ENCODE measurements at places on chromosomes 1 and 21. TPM values are rescaled to one million over a fixed set of nuclear protein-coding genes. Genes with fewer than 3 reads are reported as not detected.

DNA sequence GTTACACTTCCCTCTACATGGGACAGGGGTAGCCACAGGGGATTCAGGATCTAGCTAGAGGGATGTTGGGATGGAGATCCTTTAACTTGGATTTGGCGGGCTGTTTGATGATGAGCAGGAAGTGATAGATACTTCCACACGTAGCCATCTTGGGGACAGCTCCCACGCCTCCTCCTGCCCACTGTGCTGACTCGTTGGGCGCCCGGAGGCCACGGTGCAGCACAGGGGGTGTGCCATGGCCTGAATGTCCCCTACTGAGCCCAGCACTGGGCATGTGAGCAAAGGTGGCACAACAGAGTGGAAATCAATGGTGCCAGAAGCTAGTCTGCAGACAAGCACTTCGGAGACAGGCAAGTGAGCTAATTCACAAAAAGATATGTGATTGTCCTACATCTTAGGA lies 31.6 kb upstream of the CCSAP start:
- peaks cover 10% of the 10 kb centered on the region for H3K27me3 ChIP-seq
- H3K4me1 ChIP-seq: peaks cover 16% of the 10 kb centered on the region

NGF gene
- 5.3 TPM for total RNA-seq

- no peaks in the 10 kb centered on the region for H3K27me3 ChIP-seq
- DNase-seq: no peak
- H3K36me3 ChIP-seq: no peaks in the 10 kb centered on the region
- peaks cover 98% of the 10 kb centered on the region for H3K4me1 ChIP-seq
Observed at GRCh38 chr1:178101654-178102053, 7.8 kb downstream of the RASAL2 start.

GRCh38 chr1:53470155-53470554 lies 11.0 kb downstream of the DMRTB1 start:
- peak overlapping the region; percentile 17 for H3K4me3 ChIP-seq
- peaks cover 7% of the 10 kb centered on the region for H3K4me1 ChIP-seq

GRCh38 chr1:240194120-240194519 lies 102.4 kb downstream of the FMN2 start:
- no peak for DNase-seq
- no peak overlapping the region for H3K4me3 ChIP-seq
- no peaks in the 10 kb centered on the region for H3K4me1 ChIP-seq

DNA sequence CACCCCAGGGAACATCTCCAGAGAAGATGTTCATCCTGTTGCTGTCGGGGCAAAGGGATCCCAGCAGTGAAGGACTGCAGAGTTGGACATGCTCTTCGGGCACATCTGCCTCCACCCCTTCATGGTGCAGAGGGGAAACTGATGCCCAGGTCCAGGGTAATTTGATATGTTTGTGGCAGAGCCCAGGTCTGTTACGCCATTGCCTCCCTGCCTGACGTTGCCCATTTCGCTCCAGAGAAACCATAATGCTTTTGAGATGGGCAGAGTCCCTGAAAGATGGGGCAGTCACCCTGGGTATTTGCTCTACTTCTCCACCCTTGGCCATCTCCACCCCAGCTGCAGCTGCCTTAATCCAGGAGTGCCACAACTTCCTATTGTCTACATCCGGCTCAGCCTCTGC lies 290.4 kb upstream of the POU3F1 start:
- no peaks in the 10 kb centered on the region for H3K36me3 ChIP-seq
- no peak overlapping the region for H3K4me3 ChIP-seq
- no peaks in the 10 kb centered on the region for H3K4me1 ChIP-seq
- no peak for DNase-seq
- no peak overlapping the region for H3K27ac ChIP-seq
- peaks cover 74% of the 10 kb centered on the region for H3K27me3 ChIP-seq

DNA sequence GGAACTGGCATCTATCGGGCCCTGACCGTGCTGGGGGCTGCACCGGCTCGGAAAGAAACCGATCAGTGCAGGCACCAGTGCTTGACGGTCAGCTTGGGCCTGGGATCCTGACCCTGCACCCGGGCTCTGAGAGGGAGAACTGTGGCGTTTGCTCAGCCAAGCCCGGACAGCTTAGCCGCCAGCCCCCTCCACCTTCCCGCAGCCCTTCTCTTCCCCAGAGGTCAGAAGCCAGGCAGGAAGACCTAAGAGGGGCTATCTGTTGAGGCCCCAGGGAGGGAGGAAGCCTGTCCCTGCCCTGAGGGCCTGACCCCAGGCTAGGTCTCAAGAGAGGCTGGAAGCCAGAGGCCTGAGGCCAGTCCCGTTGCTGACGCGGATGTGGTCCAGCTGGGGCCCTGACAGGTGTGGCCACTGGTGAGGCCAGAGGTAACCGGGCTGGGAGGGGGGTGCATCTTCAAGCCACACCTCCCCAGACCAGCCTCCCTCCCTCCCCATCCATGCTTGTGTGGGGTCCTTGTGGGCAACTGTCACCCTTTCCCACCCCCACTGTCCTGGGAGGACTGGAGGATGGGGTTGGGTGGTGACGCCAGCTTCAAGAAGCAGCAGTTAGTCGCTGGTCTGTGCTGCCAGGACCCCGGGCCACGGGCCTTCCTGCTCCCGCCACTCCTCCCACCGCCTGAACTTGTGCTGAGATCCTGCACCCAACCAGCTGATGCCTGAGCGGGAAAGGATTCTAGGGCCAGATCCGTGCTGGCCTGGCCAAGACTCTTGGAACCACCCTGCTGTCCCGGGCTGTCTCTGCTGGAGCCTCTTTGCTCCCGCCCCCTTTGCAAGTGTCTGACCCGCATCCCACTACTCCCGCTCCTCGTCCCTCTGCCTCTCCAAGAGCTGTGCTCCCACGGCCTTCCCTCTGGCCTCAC lies 2.6 kb upstream of the DVL1 start:
- H3K27me3 ChIP-seq: peaks cover 45% of the 10 kb centered on the region
- DNase-seq: peak; percentile 68
- no peaks in the 10 kb centered on the region for H3K36me3 ChIP-seq
- H3K27ac ChIP-seq: peak overlapping the region; percentile 71

SERTAD4 gene
- total RNA-seq: 4.6 TPM

DNA sequence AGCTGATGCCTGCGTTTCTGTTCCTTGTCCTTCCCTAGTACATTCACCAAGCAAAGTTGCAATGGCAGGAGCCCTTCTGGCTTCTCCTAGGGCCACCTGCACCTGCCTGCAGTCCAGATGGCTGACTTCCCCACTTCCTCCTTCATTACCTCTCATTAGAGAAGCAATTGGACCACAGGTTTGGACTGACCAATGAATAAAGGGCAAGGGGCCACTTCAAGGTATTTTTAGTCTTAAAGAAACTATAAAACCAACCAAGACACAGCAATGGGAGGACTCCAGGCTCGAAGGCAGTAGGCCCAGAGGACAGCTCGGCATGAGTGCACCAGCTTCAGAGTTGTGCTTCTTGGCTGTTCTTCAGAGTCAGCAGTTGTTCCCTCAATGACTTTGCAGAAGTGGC lies 60.8 kb upstream of the ROR1 start:
- H3K4me1 ChIP-seq: no peaks in the 10 kb centered on the region
- H3K36me3 ChIP-seq: no peaks in the 10 kb centered on the region
- no peak overlapping the region for H3K27ac ChIP-seq
- no peak overlapping the region for H3K4me3 ChIP-seq
- H3K27me3 ChIP-seq: no peaks in the 10 kb centered on the region
- no peak for DNase-seq

DNA sequence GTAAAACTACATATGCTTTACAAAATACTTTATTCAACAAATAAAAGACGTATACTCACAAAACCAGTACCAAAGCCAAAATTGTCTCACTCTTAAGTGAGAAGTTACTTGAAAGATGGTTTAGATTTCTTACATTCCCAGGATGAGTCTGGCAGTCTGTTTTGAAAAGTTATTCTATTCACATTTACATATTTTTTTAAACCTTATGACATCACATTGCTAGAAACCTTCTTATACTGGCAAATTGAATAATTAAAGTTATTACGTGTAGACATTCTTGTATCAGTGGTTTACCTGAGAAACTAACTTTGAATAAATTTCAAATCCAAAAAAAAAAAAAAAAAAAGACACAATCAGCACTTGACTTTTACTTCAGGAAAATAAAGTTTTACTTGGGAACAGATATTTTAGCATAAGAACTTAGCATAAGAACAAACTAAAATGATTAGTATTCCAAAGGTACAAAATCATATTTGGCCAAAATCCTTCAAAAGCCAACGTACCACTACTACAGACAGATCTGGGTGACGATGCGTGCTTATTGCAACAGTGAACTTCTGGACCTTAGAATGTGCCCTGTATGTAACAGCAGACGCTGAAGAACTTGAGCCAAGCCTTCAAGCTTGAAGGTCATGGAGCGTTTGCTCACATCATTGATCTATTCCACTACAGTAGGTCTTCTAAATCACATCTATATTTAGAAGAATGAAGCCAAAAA lies 2.5 kb downstream of the CDC42BPA start:
- H3K36me3 ChIP-seq: no peaks in the 10 kb centered on the region
- H3K4me1 ChIP-seq: peaks cover 50% of the 10 kb centered on the region
- H3K27me3 ChIP-seq: no peaks in the 10 kb centered on the region
- H3K4me3 ChIP-seq: peak overlapping the region; percentile 77
- DNase-seq: no peak

DNA sequence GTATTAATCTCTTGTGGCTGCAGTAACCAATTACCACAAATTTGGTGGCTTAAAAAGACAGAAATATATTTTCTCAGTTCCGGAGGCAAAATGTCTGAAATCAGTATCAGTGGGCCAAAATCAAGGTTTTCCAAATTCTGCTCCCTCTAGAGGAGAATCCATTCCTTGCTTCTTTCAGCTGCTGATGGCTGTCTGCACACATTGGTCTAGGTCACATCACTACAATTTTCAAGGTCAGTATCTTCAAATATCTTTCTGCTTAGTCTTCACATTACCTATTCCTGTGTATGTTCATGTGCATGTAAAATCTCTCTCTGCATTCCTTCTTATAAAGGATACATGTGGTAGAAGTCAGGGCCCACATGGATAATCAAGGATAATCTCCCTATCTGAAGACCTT lies 999.4 kb downstream of the KCNT2 start:
- DNase-seq: no peak
- no peak overlapping the region for H3K27ac ChIP-seq
- no peaks in the 10 kb centered on the region for H3K4me1 ChIP-seq

CNIH3 gene
- total RNA-seq: 1.1 TPM

OR2L2 gene
- total RNA-seq: not detected

NTMT2 gene
- 5.7 TPM for total RNA-seq

SPRR2E gene
- total RNA-seq: not detected

GRCh38 chr1:112058815-112059450 lies 69.5 kb upstream of the KCND3 start:
- H3K4me3 ChIP-seq: no peak overlapping the region
- no peak for DNase-seq
- peaks cover 50% of the 10 kb centered on the region for H3K4me1 ChIP-seq
- no peak overlapping the region for H3K27ac ChIP-seq
- no peaks in the 10 kb centered on the region for H3K36me3 ChIP-seq
- H3K27me3 ChIP-seq: no peaks in the 10 kb centered on the region

DNA sequence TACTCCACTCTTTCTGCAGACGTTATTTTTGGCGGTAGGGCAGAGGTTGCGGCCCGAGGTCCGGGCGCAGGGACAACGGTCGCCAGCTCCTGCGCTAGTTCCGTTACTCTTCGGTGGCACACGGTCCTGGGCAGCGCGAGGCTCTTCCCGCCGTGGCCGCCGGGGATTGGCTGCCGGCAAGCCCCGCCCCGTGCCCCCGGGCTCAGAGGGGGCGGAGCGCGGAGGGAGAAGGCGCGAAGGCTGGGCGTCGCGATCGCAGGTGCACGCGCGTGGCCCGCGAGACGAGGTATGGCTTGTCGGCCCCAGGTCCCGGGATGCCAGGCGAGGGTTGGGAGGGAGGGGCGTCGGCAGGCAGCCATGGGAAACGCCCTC lies 518 bp upstream of the SHE start:
- H3K4me3 ChIP-seq: peak overlapping the region; percentile 74
- peak overlapping the region; percentile 94 for H3K27ac ChIP-seq
- DNase-seq: peak; percentile 20
- peaks cover 44% of the 10 kb centered on the region for H3K27me3 ChIP-seq

DNA sequence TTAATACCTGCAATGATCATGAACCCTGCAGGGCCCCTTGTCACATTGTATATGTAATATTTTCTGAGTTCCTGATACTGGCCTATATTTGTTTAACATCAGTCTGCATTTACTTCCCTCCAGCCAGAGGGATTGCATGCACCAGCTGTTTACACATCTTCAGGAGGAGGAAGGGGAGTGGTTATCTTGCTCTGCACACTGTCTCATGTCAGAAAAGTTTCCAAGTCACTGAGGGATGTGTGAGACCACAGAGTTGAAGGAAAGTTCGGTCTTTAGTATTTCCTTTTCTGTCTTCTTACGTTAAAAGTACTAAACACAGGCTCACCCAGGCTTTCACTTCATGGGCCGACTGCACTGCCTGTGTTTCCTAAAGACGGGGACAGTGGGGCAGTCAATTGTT lies 574.1 kb downstream of the LMO4 start:
- no peaks in the 10 kb centered on the region for H3K36me3 ChIP-seq
- H3K4me1 ChIP-seq: no peaks in the 10 kb centered on the region
- H3K27ac ChIP-seq: peak overlapping the region; percentile 7
- DNase-seq: no peak

- no peak for DNase-seq
- H3K27ac ChIP-seq: peak overlapping the region; percentile 49
- H3K36me3 ChIP-seq: no peaks in the 10 kb centered on the region
- no peaks in the 10 kb centered on the region for H3K27me3 ChIP-seq
Observed at GRCh38 chr1:63691701-63692425, 82.0 kb upstream of the ROR1 start.

DNA sequence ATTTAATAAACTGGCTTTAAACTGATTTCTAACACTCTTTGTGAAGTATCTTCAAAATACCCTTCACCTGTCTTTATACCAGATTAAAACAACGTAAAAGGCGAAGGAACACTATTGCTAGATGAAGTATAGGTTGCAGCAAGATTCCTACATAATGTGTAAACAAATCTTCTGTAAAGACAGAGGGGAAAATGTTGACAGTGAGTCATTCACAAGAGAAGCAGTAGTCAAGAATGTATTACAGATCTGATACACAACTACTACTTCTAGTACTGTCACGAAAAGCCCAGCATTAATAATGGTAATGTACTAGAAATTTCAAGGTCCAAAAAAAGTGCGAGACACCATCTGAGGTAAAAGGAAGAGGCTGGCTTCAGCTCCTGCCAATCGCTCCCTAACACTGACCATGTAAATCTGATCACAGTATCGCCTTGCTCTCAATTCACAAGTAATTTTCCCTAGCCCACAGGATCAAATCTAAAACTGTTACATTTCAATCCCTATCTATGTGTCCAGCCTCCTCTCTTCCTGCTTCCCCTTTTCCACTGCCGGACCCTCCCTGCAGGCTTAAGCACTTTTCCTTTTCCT lies 290.4 kb downstream of the AKT3 start:
- DNase-seq: no peak
- H3K4me3 ChIP-seq: no peak overlapping the region
- no peaks in the 10 kb centered on the region for H3K4me1 ChIP-seq
- H3K36me3 ChIP-seq: peaks cover 22% of the 10 kb centered on the region
- no peak overlapping the region for H3K27ac ChIP-seq
- H3K27me3 ChIP-seq: no peaks in the 10 kb centered on the region

GRCh38 chr1:248793592-248793991 lies 32.1 kb downstream of the SH3BP5L start:
- no peak for DNase-seq
- H3K27me3 ChIP-seq: peaks cover 5% of the 10 kb centered on the region
- no peak overlapping the region for H3K4me3 ChIP-seq
- no peaks in the 10 kb centered on the region for H3K4me1 ChIP-seq
- no peaks in the 10 kb centered on the region for H3K36me3 ChIP-seq
